ENCODE measurements at places on chromosomes 4 and X.

DNA sequence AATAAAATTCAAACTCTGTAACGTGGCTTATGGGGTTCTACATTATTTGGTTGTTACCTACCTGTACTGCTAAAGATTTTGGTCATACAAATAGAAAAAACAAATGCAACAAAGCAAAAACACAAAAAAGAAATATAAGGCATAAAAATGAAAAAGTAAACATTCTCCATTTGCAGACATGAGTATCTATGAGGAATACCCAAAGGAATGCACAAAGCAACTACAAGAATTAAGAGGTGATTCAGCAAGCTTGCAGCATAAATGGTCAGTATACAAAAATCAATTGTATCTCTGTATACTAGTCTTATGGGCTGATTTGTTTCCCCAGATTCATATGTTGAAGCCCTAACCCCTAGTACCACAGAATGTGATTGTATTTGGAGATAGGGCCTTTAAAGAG lies 3.6 kb upstream of the PDE5A start:
- H3K27me3 ChIP-seq = peaks cover 12% of the 10 kb centered on the region
- peaks cover 20% of the 10 kb centered on the region for H3K4me1 ChIP-seq
- H3K36me3 ChIP-seq = no peaks in the 10 kb centered on the region
- DNase-seq = no peak
- H3K4me3 ChIP-seq = no peak overlapping the region

DNA sequence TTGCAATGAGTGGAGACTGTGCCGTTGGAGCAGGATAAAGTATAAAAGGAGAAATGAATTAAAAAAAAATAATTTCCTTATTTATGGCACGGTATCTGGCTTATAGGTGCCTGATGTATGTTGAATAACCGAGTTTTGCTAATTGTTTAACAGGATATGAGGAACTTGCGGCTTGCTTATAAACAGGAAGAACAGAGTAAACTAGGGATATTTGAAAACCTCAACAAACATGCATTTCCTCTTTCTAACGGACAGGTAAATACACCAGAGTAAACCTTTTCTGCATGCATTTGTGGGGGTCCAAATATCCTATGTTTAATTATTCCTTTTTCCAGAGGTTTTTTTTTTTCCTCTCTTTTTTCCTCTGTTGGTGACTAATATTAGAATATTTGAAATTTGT lies 36.8 kb downstream of the MTMR1 start:
- peaks cover 69% of the 10 kb centered on the region for H3K36me3 ChIP-seq
- no peaks in the 10 kb centered on the region for H3K27me3 ChIP-seq
- no peak overlapping the region for H3K27ac ChIP-seq
- no peak overlapping the region for H3K4me3 ChIP-seq

DNA sequence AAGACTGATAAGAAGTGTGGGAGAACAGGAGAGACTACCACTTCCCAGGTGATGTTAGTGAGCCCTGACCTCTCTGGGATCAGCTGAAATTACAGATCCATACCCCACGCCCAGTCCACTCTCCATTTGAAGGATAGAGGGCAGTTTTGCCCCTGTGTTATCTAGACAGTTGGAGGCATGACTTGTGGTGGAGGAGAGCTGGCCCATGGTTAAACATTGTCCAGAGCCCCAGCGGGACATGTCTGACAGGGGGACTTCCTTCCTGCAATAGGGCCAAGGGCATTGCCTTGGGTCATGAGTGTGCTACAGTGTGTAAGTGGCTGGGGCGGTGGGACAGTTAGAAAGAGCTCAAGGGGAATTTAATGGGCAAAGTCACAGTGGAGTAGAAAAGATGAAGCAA lies 181.1 kb downstream of the MID1IP1 start:
- no peak overlapping the region for H3K4me3 ChIP-seq
- H3K4me1 ChIP-seq = no peaks in the 10 kb centered on the region
- H3K27me3 ChIP-seq = no peaks in the 10 kb centered on the region
- no peak for DNase-seq
- no peaks in the 10 kb centered on the region for H3K36me3 ChIP-seq
- H3K27ac ChIP-seq = no peak overlapping the region

GRCh38 chrX:149312988-149313387 lies 192.1 kb downstream of the IDS start:
- H3K27ac ChIP-seq = no peak overlapping the region
- no peak for DNase-seq
- H3K36me3 ChIP-seq = no peaks in the 10 kb centered on the region
- no peaks in the 10 kb centered on the region for H3K4me1 ChIP-seq
- H3K27me3 ChIP-seq = no peaks in the 10 kb centered on the region

DNA sequence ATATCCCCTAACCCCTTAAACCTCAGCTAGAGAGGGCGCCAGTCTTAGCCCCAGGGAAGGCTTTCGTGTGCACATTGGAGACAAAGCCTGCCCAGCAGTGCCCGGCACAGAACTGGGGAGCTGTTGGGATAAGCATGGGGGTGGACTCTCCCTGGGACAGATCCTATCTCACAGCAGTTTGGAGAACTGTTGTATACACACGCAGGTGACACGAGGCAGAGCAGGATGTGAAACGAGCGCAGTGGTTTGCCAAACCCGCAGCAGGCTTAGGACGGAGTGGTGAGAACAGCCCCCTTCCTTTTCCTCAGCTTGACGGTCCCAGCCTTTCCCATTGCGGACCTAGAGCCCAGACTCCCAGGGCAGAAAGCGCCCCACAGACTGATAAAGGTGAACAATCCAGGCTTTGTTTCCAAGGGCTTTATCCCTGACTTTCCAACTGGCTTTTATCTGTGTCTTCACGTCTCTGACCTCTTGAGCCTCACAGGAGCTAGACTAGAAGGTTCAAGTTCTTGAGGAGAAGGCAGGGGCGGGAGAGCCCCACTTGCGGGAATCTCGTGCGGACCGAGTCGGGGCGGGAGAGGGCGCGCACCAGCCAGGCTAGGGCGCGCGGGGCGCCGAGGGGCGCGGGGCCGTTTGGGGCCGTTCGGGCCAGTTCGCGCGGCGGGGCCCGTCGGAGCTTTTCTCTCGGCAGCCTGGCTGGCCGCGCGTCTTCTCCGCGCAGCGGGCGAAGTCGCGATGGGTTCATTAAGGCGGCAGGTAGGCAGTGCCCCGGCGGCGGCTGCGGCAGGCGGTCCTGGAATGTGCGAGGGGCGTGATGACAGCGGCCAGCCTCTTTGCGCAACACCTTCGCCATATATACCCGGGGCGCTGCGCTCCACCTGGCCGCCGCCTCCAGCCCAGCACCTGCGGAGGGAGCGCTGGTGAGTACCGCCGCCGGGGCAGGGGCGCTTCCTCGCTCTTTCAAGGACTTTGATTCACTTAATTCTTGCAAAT lies at the start of gene SLC34A2:
Gene SLC34A2, plus strand, starts transcription at position 881 of the 993 bp plus-strand sequence. CDS start 6,650 bp downstream, outside the sequence.
- no peak for DNase-seq
- H3K4me1 ChIP-seq = no peaks in the 10 kb centered on the region
- peaks cover 10% of the 10 kb centered on the region for H3K27me3 ChIP-seq
- H3K36me3 ChIP-seq = no peaks in the 10 kb centered on the region
- H3K4me3 ChIP-seq = no peak within 1 kb of the TSS

DNA sequence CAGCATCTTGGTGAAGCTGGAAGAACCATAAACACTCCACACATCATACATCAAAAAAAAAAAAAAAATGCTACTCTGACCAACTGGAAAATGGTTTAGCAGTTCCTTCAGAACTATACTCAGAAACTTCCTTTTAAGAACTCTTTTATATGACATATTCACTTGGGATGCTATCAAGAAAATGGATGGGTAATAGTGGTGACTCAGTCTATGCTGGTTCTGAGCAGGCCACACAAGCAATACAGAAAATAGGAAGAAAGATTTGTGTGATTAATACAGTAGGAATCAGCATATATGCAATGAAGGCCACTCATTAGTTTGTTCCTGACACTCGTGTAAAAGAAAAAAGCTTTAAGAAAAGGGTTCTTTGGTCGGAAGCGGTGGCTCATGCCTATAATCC lies 123.5 kb upstream of the FAT4 start:
- H3K27me3 ChIP-seq = no peaks in the 10 kb centered on the region
- no peaks in the 10 kb centered on the region for H3K36me3 ChIP-seq
- no peak overlapping the region for H3K27ac ChIP-seq
- no peaks in the 10 kb centered on the region for H3K4me1 ChIP-seq
- no peak for DNase-seq

DNA sequence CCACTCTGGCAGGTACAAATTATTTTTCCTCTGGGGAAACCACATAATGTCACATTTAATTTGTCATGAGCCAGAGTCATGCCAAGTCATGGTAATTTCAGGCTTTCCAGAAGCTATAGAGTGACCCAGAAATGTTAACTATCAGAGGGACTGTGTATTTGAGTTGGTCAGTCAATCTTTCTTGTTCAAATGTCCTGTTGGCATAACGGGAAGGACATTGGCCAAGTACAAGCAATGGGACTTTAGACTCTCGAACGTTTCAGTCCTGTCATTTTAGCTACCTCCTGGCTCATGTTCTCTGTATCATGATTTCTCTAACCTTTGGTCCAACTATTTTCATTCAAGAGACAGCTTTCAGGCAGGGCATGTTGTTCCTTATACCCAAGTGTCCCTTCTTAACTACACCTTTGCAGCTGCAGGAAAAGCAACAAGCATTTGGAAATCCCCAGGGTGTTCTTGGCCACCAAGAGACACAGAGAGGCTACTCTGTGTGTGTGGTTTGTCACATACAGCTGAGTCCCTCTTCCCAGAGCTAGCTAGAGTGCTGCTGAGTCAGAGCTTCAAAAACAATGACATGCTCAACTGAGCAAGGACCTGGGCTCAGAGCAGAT lies 142.6 kb downstream of the EGF start:
- no peak overlapping the region for H3K27ac ChIP-seq
- no peak for DNase-seq
- H3K4me1 ChIP-seq = peaks cover 4% of the 10 kb centered on the region
- no peak overlapping the region for H3K4me3 ChIP-seq

- no peaks in the 10 kb centered on the region for H3K4me1 ChIP-seq
- no peak for DNase-seq
- no peak overlapping the region for H3K27ac ChIP-seq
- no peaks in the 10 kb centered on the region for H3K27me3 ChIP-seq
- H3K4me3 ChIP-seq = no peak overlapping the region
- H3K36me3 ChIP-seq = no peaks in the 10 kb centered on the region
Measured at GRCh38 chr4:97300561-97300960, 842.7 kb downstream of the STPG2 start.

- no peak for DNase-seq
- no peak overlapping the region for H3K4me3 ChIP-seq
- no peak overlapping the region for H3K27ac ChIP-seq
- H3K27me3 ChIP-seq = no peaks in the 10 kb centered on the region
Measured at GRCh38 chr4:184804621-184805020, 21.1 kb downstream of the ACSL1 start.
